Endothelial cell of umbilical vein (primary cell): ENCODE measurements at places on chromosomes 16 and 17. TPM values are rescaled to one million over a fixed set of nuclear protein-coding genes. Genes with fewer than 3 reads are reported as not detected.

The CHST6 gene
- 0.60 and 0.81 TPM in 2 replicates for total RNA-seq

DNA sequence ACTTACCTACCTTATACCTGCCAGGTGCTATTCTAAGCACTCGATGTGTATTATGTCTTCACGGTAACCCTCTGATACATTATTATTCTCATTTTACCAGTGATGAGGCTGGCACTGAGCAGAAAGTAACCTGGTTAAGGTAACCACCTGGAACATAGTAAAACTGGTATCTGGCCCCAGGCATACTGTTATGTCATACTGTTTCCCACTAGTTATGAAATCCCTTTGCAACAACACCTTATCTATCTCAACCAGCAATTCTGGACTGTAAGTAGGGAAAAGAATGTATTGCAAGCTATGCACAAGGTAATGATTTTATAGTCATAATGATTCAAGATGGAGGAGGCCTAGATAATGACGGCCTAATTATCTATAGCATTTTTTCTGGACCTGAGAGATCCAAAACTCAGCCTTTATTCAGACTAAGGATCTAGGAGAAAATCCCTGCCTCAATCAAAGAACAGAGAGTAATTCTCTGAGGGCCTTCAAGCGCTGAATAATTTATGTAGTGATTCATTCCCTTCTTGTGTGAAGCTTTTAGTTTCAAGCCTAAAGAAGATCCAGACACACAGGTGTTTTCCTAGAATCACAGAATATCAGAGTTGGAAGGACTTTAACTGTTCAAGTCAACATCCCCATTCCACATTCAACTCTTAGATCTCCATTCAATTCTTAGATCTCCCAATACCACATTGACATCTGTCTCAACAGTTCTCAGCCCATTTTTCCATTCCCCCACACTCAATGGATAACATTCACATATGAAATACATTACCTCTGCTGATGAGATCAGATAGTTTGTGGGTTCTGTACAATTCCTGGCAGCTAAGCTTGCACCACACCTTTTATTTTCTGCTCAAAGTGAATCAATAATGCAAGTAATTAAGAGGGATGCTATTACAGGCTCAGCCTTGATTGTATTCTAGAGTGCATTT, 14.9 kb upstream of the MMD start:
- peaks cover 7% of the 10 kb centered on the region for H3K4me1 ChIP-seq
- no peaks in the 10 kb centered on the region for H3K36me3 ChIP-seq
- DNase-seq = no peak
- H3K4me3 ChIP-seq = no peak overlapping the region

DNA sequence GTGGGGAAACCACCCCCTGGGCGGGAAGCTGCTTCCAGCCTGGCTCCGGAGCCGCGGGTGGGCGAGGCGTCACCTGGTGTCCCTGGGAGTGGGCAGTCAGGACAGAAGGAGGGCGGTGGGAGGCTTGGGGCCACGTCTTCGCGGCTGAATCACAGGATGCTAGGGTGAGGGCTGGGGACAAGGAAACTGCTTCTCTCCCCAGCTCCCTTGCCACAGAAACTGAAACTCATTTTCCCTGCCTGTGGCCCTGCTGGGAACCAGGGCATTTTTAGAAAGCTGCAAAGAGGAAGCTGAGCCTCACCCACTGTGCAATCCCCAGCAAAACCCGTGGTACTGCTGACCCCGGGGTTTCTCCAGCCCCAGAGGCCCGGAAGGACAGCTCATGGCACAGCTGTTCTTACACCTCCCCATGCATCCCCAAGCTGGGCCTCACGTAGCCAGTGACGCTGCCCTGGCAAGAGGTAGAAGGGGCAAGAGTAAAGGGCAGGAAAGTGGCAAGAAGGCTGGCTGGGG, 8.2 kb downstream of the RHBDF2 start:
- H3K4me1 ChIP-seq = peaks cover 27% of the 10 kb centered on the region
- no peaks in the 10 kb centered on the region for H3K27me3 ChIP-seq
- no peak overlapping the region for H3K4me3 ChIP-seq
- peak; percentile 59 for DNase-seq

GRCh38 chr16:23826528-23827045, 9.2 kb upstream of the PRKCB start:
- no peak overlapping the region for H3K4me3 ChIP-seq
- H3K27ac ChIP-seq = no peak overlapping the region
- H3K27me3 ChIP-seq = no peaks in the 10 kb centered on the region
- DNase-seq = no peak

- no peaks in the 10 kb centered on the region for H3K36me3 ChIP-seq
- no peaks in the 10 kb centered on the region for H3K27me3 ChIP-seq
- H3K27ac ChIP-seq = no peak overlapping the region
- H3K4me3 ChIP-seq = no peak overlapping the region
- no peaks in the 10 kb centered on the region for H3K4me1 ChIP-seq
Measured at GRCh38 chr16:85998868-85999729, 100.1 kb downstream of the IRF8 start.

- no peak overlapping the region for H3K27ac ChIP-seq
- no peaks in the 10 kb centered on the region for H3K36me3 ChIP-seq
- H3K4me3 ChIP-seq = no peak overlapping the region
- no peak for DNase-seq
- H3K27me3 ChIP-seq = no peaks in the 10 kb centered on the region
Measured at GRCh38 chr17:306536-307294, 45.9 kb downstream of the RPH3AL start.

DNA sequence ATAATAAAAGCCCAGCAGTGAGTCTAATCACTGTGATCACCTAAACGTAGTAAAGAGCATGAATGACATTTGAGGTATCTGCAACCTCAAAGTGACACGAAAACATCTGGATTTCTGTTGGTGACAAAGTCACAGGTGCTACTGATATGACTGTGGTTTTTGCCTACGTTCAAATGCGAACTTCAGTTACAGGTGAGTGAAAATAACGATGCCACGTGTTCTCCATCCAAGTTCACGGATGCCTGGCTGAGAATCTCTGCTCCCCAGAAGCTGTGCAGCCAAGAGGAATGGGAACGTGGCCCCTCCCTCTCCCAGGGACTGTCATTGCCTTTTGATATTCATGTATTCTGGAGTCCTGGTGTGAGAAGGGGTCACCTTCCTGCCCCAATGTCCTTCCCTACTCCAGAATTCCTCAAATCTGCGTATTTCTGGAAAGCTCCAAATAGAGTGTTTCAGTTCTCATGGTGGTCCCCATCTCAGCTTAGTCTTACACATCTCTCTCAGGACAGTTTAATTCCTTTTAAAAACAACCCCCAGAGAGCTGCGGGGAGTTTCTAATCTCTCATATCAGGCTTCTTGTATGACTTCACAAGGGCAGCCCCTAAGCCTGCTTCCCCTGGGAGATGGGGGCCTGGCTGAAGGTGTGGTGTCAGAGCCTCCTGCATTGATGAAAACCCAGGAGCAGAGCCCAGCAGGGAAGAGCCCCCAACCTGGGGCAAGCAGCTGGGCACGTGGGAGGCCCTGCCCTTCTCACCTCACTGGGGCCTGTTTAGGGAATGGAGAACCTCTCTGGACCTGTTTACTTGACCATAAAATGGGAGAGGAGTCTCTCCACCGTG, 25.8 kb downstream of the PIK3R5 start:
- H3K27ac ChIP-seq = no peak overlapping the region
- no peaks in the 10 kb centered on the region for H3K36me3 ChIP-seq
- H3K4me3 ChIP-seq = no peak overlapping the region
- DNase-seq = no peak
- H3K27me3 ChIP-seq = no peaks in the 10 kb centered on the region

- DNase-seq = peak; percentile 77
- peak overlapping the region; percentile 26 for H3K27ac ChIP-seq
- no peaks in the 10 kb centered on the region for H3K27me3 ChIP-seq
- peak overlapping the region; percentile 62 for H3K4me3 ChIP-seq
- H3K36me3 ChIP-seq = peaks cover 4% of the 10 kb centered on the region
Measured at GRCh38 chr16:30775392-30776188, 11.4 kb downstream of the ZNF629 start.

DNA sequence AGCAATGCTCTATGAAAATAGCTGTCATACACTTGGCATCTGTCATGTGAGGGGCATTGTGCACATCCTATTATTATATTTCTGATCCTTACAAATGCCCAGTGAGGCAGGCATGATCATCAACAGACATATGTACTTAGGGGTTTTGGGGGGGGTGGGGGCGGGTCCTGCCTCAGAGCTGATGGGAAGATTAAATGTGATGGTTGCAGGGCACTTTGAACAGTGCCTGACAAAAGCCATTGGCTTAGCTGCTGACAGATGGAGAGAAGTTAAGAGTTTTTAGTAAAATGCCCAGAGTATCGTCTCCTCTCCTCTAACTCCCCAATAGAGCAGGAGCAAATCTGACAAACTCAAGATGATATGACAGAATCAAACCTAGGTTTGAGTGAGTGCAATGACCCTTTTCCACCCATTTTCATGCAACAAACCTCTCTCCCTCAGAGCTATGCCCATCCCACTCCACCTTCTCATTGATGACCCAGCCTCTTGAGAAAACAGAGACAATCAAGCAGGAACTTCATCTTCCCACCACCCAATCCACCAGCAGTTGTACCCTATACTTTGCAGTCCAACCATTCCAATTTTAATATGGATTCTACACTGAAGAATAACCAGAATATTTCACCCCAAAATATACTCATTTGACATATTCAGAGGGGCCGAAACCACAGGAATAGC, 4.8 kb downstream of the KLHL11 start:
- no peaks in the 10 kb centered on the region for H3K27me3 ChIP-seq
- H3K4me1 ChIP-seq = peaks cover 11% of the 10 kb centered on the region

- no peak overlapping the region for H3K27ac ChIP-seq
- DNase-seq = no peak
- H3K4me3 ChIP-seq = no peak overlapping the region
Measured at GRCh38 chr17:19573075-19573474, 39.4 kb downstream of the SLC47A1 start.

GRCh38 chr17:62075308-62075815, 10.3 kb upstream of the MED13 start:
- H3K36me3 ChIP-seq = no peaks in the 10 kb centered on the region
- H3K4me1 ChIP-seq = no peaks in the 10 kb centered on the region
- DNase-seq = no peak
- H3K27ac ChIP-seq = no peak overlapping the region
- peaks cover 3% of the 10 kb centered on the region for H3K27me3 ChIP-seq

The C16orf90 gene
- total RNA-seq = not detected in 2 replicates
